ENCODE measurements at places on chromosomes 6 and 20. TPM values are rescaled to one million over a fixed set of nuclear protein-coding genes. Genes with fewer than 3 reads are reported as not detected.
A peak's percentile ranks its signal among the peaks of the same experiment; 100 is the strongest.

- no peaks in the 10 kb centered on the region for H3K36me3 ChIP-seq
- no peak overlapping the region for H3K27ac ChIP-seq
- no peak overlapping the region for H3K4me3 ChIP-seq
- H3K4me1 ChIP-seq = no peaks in the 10 kb centered on the region
- no peak for DNase-seq
- H3K27me3 ChIP-seq = no peaks in the 10 kb centered on the region
Observed at GRCh38 chr20:49603209-49603627, 35.3 kb upstream of the PTGIS start.

Gene DUSP22
- 71.6 TPM for total RNA-seq

- H3K27ac ChIP-seq = peak overlapping the region; percentile 79
- H3K4me3 ChIP-seq = no peak overlapping the region
- peaks cover 52% of the 10 kb centered on the region for H3K4me1 ChIP-seq
- no peaks in the 10 kb centered on the region for H3K36me3 ChIP-seq
- no peak for DNase-seq
Observed at GRCh38 chr6:44041461-44042260, 85.6 kb downstream of the MRPL14 start.

DNA sequence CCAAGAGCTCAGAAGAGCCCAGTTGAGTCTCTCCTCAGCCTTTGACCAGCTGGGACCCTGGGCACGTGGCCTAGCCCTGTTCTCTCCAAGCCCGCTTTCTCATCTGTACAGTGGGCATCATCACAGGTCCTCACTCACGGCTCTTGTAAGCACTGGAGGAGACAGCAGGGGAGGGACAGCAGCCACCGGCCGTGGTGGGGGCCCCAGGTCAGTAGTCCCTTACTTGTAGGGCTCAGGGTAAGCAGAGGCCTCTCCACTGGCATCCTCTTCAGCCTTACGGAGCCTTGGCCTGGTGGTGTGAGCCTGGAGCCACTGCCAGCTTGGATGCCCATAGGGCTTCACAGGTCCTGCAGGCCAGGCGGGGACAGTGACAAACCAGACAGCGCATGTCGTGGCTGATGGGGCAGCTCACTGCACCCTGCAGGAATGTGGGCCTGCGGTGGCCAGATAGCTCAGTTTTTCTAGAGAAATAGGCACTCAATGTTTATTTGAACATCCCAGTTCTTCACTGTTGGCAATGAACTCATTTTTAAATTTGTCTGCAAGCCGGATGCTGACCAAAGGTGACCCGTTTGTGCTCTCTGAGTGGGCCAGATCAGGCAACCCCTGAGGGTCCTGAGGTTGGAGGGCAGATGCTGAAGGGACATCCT is 65.1 kb downstream of the ADNP start:
- no peaks in the 10 kb centered on the region for H3K27me3 ChIP-seq
- H3K4me1 ChIP-seq = no peaks in the 10 kb centered on the region
- DNase-seq = no peak
- no peak overlapping the region for H3K4me3 ChIP-seq

- no peak for DNase-seq
- no peaks in the 10 kb centered on the region for H3K27me3 ChIP-seq
- H3K27ac ChIP-seq = no peak overlapping the region
- no peaks in the 10 kb centered on the region for H3K36me3 ChIP-seq
Observed at GRCh38 chr6:30844118-30844535, 40.2 kb upstream of the DDR1 start.

DNA sequence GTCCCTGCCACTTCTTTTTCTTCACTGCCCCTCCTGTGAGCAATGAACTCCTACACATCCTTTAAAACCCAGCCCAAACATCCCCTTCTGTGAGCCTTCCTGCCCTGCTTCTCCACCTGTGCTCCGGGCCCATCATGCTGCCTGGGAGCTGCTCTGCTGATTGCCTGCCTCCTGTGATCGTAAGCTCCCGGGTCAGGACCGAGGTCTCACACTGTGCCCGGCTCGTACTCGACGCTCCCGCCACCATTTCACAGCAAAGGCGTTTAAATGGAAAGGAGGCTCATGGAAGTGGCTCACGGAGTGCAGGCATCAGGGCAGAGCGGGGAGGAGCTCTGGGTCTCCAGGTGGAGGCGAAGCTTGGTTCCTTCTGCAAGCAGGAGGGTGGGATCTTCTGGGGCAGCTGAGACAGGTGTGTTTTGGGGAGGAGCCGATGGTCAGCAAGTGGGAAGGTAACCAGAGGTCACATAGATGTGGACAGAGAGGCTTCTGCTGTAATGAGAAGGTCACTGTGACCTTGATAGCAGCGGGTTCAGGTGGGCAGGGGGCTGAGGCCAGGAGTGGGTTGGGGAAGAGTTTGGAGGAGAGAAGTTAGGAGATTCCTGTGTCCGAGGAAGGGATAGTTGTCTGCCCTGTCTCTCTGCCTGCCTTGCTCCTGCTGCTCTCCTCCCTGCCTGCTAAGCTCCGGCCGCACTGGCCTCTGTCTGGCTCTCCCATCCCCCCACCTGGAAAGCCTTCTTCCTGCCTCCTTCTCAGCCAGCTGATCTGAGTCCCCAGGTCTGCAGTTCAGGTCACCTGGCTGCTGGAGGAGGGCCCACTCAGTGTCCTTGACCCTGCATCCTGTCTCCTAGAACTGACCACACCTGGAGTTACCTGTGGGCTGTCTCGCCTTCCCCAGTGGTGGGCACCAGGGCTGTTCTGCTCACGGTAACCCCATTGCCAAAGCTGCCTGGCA is 52.7 kb upstream of the FRMD1 start:
- H3K27ac ChIP-seq = no peak overlapping the region
- peaks cover 19% of the 10 kb centered on the region for H3K4me1 ChIP-seq
- H3K4me3 ChIP-seq = no peak overlapping the region
- no peaks in the 10 kb centered on the region for H3K27me3 ChIP-seq
- no peaks in the 10 kb centered on the region for H3K36me3 ChIP-seq

DNA sequence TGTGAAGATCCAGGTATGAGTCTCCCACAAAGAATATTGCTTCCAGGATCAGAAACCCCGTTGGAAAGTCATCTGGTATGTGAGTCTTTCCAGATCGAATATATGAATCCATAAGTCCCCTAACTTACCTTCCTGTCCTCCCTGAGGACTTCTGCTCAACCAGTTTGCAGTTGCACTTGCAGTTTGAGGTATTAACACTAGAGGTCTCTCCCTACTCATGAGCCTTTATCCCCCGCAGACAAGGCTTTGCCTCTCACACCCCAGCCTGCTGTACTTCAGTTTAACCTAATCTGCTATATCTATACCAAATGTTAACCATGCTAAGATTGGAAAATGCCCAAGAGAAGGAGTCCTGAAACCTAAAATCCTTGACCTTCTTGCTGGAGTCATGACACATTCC is 135.3 kb upstream of the DEFB112 start:
- H3K36me3 ChIP-seq = no peaks in the 10 kb centered on the region
- H3K27ac ChIP-seq = no peak overlapping the region
- no peak overlapping the region for H3K4me3 ChIP-seq
- H3K4me1 ChIP-seq = no peaks in the 10 kb centered on the region
- DNase-seq = no peak

Gene ZNF341
- 4.8 TPM for total RNA-seq

Gene FOXQ1
- 0.59 TPM for total RNA-seq

- H3K27ac ChIP-seq = no peak overlapping the region
- H3K4me1 ChIP-seq = no peaks in the 10 kb centered on the region
- no peaks in the 10 kb centered on the region for H3K36me3 ChIP-seq
- DNase-seq = no peak
- no peak overlapping the region for H3K4me3 ChIP-seq
Observed at GRCh38 chr6:146339716-146340115, 203.9 kb upstream of the RAB32 start.

DNA sequence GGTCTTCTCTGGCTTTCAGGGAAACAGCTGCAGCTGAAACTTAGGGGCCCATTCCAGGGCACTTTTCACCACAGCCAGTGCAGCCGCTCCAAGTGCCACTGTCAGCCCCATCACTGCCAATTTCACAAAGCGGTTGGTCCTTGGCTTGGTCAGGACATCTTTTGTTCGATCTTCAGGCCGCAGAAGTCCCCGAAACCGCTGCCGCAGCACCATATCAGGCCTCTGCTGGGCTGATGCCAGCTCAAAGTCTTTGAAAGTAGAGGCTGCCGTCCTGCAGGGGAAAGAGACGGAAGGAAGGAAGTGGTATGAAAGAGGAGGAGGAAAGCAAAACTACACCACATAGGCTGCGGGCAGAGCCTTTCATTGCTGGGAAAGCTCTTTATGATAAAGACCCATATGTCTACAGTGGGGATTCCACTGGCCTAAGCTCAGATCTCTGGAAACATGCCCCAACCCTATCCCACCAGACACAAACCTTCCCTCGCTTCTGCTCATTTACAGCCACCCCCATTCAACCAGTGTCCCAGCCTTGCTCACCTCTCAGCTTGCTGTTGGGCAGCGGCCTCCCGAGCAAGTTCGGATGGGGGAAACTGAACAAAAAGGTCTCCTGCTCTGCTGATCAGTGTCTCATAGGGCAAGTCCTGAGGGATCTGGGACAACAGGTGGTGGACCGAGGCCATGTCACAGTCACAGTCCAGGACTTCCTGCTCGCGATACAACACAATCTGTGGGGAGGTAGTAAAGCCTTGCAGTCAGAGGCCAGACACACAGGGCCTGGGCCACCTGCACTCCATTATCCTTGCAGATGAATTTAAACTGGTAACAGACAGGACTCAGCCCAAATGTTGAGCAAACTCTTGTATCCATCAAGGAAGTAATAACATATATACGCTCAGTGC is 23.5 kb downstream of the TBC1D20 start:
- no peaks in the 10 kb centered on the region for H3K4me1 ChIP-seq
- peaks cover 26% of the 10 kb centered on the region for H3K36me3 ChIP-seq
- no peak overlapping the region for H3K4me3 ChIP-seq
- no peaks in the 10 kb centered on the region for H3K27me3 ChIP-seq
- H3K27ac ChIP-seq = no peak overlapping the region

DNA sequence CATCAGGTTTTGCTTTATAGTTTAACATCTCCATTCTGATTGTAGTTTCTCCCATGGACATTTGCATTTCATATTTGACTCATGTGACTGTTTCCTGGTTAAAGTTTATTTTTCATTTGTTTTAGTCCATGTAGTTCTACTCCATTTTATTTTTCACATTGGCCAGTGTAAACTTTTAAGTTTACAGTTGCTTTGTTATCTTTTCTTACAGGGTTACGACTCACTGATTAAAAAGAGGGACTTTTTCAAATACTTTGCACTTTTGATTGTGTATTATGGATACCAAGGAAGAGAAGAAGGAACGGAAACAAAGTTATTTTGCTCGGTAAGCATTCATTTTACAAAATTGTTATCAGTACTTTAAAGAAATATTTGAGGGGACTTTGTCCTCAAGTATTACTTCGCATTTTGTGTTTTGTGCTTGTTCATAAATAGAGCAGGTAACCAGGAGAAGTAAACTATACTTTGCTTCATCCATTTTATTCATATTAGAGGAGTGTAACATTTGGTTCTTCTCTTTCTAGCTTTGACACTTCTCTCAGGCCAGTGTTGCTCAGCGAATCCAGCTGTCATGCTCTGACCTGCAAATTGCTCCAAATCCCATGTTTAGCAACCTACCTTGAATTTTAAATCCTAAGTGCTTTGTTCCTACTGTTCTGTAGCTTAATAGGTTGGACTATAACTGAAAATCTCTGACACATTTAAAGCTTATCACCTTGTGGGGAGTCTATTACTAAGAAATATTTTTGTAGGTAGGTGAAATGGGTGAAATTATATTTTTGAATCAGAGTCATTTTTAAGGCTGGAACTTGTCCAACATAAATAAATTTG is 24.5 kb downstream of the NCOA7 start:
- H3K4me3 ChIP-seq = no peak overlapping the region
- DNase-seq = no peak
- no peaks in the 10 kb centered on the region for H3K27me3 ChIP-seq
- peaks cover 88% of the 10 kb centered on the region for H3K4me1 ChIP-seq

Gene PRSS35
- 0.30 TPM for total RNA-seq

- H3K4me1 ChIP-seq = no peaks in the 10 kb centered on the region
- H3K36me3 ChIP-seq = no peaks in the 10 kb centered on the region
Observed at GRCh38 chr6:14897831-14898230, 348.0 kb upstream of the JARID2 start.

GRCh38 chr20:12252793-12253192 is 335.1 kb downstream of the BTBD3 start:
- DNase-seq = no peak
- H3K4me3 ChIP-seq = no peak overlapping the region

DNA sequence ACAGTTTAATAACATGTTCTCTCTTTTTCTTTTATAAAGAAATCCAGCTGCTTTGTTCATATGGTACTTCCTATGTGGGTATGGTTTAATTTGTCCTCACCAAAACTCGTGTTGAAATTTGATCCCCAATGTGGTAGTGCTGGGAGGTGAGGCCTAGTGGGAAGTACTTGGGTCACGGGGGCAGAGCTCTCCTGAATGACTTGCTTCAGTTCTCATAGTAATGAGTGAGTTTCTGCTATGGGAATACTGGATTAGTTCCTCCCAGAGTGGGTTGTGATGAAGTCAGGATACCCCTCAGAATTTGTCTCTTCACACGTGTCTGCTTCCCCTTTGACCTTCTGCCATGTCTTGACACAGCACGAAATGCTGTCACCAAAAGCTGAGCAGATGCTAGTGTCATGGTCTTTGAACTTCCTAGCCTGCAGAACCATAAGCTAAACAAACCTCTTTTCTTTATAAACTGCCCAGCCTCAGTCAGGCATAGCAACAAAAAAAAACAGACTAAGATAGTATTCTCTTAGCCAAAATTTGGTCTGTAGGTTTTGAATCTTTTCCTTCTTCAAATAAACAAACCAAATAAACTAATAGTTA is 87.8 kb upstream of the HS3ST5 start:
- H3K27me3 ChIP-seq = no peaks in the 10 kb centered on the region
- H3K4me3 ChIP-seq = no peak overlapping the region
- DNase-seq = no peak
- H3K4me1 ChIP-seq = no peaks in the 10 kb centered on the region
- H3K27ac ChIP-seq = no peak overlapping the region

- peak overlapping the region; percentile 66 for H3K4me3 ChIP-seq
- no peak for DNase-seq
- peaks cover 17% of the 10 kb centered on the region for H3K4me1 ChIP-seq
- peaks cover 28% of the 10 kb centered on the region for H3K36me3 ChIP-seq
Observed at GRCh38 chr6:31702405-31702818, 712 bp downstream of the ABHD16A start.

- no peak for DNase-seq
- H3K36me3 ChIP-seq = no peaks in the 10 kb centered on the region
- H3K27me3 ChIP-seq = no peaks in the 10 kb centered on the region
- H3K4me3 ChIP-seq = peak overlapping the region; percentile 85
- no peaks in the 10 kb centered on the region for H3K4me1 ChIP-seq
Observed at GRCh38 chr6:46130666-46131065, 877 bp downstream of the ENPP4 start.

Gene WASF1
- total RNA-seq = 8.8 TPM

Gene CST7
- total RNA-seq = 6.1 TPM

DNA sequence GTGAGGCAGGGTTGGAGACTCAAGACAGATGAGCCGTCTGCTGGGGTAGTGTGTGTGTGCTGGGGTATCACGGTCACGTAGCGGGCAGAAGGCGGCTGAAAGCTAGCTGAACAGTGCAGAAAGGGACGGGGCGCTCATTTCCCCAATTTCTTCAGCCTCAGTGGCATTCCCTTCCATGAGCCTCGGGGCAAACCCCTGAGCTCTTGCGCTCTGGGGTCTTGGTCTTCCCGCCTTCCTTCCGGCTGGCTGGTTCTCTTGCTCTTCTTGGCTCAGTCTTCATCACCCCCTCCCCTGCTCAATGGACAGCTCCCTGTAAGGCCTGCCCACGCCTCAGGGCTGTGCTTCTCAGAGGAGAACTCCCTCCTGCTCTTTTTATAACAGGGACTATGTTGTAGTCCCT is 15.5 kb upstream of the TMEM181 start:
- no peaks in the 10 kb centered on the region for H3K36me3 ChIP-seq
- peaks cover 1% of the 10 kb centered on the region for H3K27me3 ChIP-seq
- no peak for DNase-seq
- no peak overlapping the region for H3K27ac ChIP-seq
